ENCODE measurements at places on chromosomes 6 and 20.

DNA sequence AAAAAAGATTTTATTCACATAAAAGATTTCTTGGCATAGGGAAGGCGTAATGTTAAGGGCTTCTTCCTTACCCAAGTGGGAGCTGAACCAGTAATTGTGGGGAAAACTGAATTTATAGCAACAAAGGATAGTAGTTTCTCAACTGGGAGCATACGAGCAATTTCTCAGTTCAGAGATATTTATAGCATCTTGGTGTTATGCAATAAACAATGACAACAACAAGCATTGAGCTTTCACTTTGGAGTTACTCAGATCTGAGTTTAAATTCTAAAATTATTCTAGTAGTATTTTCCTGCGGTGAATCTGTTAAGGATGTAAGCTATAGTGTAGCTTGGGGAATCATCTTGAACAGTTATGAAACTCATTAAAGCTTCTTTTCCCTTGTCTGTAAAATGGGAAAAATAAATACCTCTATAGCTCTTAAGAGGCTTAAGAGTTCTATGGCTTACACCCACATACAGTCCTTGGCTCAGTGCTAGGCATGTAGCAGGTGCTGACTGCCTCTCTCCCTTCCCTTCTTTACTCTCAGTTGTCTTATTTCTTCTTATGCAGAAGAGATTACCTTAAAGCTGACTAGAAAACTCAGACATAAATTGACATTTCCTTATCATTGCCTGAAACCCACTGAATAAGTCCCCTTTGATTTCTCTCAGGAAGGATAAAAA lies 58.8 kb downstream of the SAMD5 start:
- DNase-seq = no peak

- DNase-seq = no peak
Measured at GRCh38 chr6:147689398-147689797, 180.9 kb downstream of the SAMD5 start.

GRCh38 chr6:90285042-90285481 lies 11.6 kb downstream of the BACH2 start:
- no peak for DNase-seq

- peak; percentile 64 for DNase-seq
Measured at GRCh38 chr6:26216359-26216885, 129.2 kb downstream of the HFE start.

GRCh38 chr20:37839432-37839827 lies 63.5 kb upstream of the VSTM2L start:
- DNase-seq = no peak

GRCh38 chr6:52423971-52424381 lies 3.8 kb downstream of the EFHC1 start:
- DNase-seq = no peak

GRCh38 chr6:475314-475713 lies 83.8 kb downstream of the IRF4 start:
- DNase-seq = no peak

- DNase-seq = no peak
Measured at GRCh38 chr6:116323863-116324262, 44.1 kb upstream of the TSPYL1 start.

DNA sequence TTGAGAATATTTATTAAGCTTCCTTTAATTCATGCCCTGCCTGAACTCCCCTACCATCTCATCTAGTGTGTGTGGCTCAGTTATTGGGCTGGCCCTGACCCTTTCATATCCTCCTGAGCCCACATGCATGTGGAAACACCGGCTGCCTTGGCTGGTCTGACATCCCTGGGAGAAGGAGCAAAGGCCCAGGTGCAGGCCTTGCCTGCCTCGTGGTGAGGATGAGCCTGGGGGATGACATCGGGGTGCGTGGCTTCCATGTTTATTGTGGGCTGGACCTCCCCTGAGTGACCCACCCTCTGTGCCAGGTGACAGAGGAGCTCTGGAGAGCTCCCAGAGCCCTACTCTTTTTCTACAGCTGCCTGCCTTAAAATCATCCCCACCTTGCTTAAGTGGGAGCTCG lies 69.1 kb downstream of the FOXA2 start:
- DNase-seq = no peak

- no peak for DNase-seq
Measured at GRCh38 chr20:57959589-57959988, 249.8 kb upstream of the PMEPA1 start.

GRCh38 chr6:54307439-54307910 lies 766 bp upstream of the TINAG start:
- DNase-seq = no peak

GRCh38 chr20:33211817-33212424 lies 5.2 kb upstream of the BPIFA3 start:
- DNase-seq = peak; percentile 59

DNA sequence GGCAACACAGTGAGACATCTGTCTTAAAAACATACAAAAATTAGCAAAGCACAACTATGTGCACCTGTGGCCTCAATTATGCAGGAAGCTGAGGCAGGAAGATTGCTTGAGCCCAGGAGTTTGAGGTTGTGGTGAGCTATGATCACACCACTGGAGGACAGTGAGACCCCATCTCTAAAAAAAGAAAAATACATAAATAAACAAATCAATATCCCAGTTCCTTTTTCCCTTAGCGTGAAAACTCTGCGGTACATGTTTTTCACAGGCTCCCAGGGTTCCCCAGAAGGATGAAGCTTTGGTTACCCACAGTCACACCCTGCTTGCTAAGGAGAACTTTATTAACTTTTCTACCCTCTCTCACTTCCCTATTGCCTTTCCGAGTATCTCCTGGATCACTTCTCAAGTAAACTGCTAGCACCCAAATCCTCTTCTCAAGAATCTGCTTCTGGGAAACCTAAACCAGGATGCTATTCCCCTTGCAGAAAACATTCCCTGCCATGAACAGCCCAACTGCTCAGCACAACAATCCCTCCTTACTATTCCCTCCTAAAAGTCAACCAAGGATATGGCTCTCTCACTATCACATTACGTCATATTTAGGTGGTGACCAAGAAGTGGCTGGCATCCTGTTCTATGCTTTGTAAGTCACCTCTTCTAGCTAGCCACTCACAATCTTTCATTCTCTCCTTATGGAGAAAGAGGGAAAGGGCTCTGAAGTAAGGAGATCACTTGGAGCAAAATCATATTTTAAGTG lies 122.4 kb downstream of the IPCEF1 start:
- no peak for DNase-seq

GRCh38 chr6:127347178-127347577 lies 3.8 kb upstream of the ECHDC1 start:
- DNase-seq = no peak

DNA sequence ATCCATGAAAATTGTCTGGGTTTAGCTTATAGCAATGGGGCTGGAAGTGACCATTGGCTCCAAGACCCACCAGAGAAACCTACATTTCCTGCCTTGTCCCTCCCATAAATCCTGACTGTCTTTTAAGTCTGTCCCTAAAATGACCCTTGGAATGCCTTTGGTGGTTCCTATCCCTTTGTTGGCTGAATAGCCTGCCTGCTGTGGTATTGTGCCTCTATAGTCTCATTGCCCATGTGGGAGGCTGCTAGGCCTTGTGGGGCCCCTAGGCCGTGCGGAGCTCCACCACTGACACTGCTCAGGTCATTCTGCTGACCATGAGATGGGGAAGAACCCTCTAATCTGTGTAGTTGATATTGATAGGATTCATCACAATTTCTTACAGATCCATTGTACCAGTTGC lies 43.3 kb downstream of the SCP2D1 start:
- DNase-seq = no peak

DNA sequence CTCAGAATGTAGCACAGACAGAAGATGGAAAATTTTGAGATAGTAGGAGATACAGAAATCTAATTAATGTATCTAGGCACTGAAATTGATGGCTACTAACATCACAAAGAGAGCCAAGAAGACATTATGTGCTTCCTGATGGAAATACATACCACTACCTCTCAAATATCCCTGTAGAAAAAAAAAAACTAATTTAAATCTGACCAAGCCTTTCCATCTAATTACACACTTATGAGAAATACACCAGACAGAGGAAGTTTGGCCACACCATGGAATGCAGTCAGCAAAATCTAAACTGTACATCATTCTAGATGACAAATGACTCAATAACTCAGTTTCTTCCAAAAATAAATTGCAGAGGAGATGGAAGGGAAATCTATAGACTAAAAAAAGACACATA lies 18.9 kb downstream of the VPS52 start:
- DNase-seq = no peak

DNA sequence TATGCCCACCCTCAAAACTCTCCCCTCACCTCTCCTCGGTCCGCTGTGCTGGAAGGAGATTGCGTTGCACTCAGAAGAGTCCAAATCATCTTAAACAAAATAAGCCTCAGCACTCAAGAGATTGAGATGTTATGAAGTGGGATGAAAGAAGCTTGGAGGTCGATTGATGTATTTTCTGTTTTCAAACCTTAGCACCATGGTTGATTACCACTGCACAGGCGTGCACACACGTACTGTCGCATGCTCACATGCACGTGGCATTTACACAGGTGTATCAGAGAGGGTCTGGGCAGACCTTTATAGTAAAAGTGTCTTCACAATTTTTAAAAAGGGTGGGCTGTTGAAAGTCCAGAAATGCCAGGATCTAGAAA lies 612 bp upstream of the AGPAT4 start:
- no peak for DNase-seq

DNA sequence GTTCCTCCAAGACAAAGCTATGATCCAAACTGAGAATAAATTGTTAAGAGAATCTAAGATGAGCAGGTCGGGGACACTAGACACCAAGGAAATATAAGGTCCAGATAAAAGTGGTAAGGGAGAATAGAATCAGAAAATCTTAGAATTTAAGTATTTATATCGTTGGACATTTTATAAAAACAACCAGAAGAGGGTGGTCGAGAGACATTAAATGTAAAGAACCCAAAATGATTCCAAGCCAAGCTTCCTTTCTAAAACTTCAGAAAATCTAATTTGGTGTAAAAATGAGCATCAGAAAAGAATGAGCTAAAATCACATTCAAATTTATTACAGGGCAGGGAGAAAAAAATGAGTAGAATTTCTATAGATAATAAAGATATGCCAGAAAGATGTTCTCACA lies 97.8 kb upstream of the OGFRL1 start:
- no peak for DNase-seq

DNA sequence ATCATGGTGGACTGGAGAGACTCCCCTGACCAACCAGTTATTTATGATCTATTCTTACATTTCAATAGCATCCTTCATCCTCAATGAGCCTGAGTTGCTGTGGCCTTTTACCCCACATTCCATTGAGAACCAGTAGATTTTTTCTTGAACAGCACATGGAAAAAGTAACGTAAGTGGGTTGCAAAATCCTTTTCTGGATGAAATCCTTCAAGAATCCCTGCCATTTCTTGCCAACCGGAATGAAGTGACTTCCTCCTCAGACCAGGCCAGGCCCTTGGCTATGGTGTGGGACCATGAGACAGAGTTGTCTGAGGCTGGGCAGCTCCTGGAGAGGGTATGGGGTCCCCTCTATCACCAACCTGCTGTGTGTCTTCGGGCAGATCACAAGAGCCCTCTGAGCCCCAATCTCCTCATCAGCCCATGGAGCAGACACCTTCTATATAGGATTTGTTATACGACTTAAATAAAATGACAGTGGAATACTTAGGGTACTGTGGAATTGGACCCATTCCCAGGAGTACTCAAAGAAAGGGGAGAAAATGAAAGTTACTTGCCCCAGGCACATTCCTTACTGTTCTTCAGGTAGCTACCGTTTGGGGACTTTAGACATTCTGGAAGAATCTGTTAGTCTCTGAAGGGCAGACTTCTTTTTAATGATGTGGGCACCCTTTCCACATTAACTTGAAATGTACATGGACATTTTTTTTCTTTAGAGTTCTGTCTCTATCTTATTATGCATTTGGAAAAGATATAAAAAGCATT lies 10.9 kb downstream of the EYA2 start:
- no peak for DNase-seq

GRCh38 chr6:143157131-143157530 lies 96.4 kb downstream of the AIG1 start:
- no peak for DNase-seq

GRCh38 chr6:164502833-164503232 lies 806.6 kb downstream of the C6orf118 start:
- no peak for DNase-seq

DNA sequence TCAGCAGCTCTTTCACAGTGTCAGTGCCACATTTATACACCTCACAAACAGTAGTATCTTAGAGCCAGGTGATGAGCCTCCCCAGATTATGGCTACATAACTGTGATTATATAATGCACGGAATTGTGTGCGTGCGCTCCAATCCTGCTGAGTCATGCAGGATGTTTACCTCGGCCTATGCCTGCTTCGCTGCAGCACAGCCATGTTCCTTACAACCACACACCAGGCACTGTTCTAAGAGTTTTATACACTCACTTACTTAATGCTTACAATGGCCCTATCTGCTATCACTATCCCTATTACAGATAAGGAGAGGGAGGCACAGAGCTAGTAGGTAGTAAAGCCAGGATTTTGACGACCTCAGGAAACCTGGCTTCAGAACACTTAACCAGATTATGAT lies 7.3 kb downstream of the ZKSCAN3 start:
- DNase-seq = no peak

GRCh38 chr6:13296536-13296997 lies 31.8 kb downstream of the TBC1D7 start:
- no peak for DNase-seq

DNA sequence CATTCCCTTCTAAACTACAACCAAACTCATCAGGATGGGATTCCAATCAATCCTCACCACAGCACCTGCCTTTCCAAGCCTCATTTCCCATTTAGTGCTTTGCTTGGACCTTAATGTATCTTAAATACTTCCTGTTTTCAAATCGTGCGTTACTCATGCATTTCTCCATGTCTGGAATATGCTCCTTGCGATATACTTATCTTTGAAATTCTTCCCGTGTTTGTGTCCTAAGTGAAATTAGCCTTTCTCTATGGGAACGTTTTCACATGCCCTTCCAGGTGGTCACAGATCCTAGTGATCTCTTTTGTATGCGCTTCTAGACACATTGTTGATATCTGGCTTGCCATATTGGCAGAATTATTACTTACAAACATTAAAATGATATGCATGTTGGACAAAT lies 620.6 kb upstream of the AGPAT4 start:
- DNase-seq = no peak

GRCh38 chr20:19361790-19362189 lies 149.3 kb downstream of the SLC24A3 start:
- no peak for DNase-seq

- no peak for DNase-seq
Measured at GRCh38 chr6:152595499-152595898, 41.7 kb downstream of the SYNE1 start.

DNA sequence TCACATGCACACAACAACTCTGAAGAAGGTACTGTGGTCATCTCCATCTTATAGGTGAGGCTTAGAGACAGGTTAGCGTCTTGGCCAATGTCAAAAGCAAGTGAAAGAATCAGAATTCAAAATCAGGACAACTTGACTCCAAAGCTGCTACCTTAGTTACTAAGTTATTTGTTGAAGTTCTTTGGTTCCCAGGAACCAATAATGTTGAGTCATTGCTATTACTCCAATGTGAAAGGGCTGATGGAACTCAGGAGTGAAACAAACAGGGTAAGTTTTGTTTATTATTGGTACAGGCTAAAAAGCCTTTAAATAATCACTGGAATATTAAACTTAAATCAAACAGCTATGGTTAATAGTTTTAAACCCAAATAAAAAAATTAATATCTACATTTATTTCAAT lies 111.1 kb downstream of the PDSS2 start:
- DNase-seq = no peak

- DNase-seq = no peak
Measured at GRCh38 chr20:57908704-57909630, 199.2 kb upstream of the PMEPA1 start.

GRCh38 chr6:144908004-144908403 lies 622.9 kb downstream of the UTRN start:
- DNase-seq = no peak

All from glutamatergic neuron (in vitro differentiated cells).